ENCODE measurements at places on chromosomes 11 and 22.

- DNase-seq, result no peak
Observed at GRCh38 chr11:72236083-72236697, 7.8 kb downstream of the PHOX2A start.

DNA sequence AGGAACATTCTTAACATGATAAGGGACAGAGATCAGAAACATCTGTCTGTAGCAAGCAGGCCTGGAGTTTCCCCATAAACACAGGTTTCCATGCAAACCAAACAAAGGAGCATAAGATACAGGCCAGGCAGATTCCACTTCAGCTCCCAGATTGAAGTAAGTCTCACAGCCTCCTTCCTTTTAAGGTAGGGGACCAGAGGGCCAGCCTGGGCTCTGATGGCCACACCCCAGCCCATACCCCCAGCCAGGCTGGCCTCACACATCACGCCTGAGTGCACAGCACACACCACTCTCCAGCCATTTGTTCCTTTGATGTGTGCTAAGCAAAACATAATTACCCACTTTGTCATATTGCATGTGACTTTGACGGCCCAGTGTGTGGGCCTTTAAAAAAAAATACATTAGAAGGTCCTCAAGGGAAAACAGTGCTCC lies 518.7 kb downstream of the NTM start:
- DNase-seq, result no peak

DNA sequence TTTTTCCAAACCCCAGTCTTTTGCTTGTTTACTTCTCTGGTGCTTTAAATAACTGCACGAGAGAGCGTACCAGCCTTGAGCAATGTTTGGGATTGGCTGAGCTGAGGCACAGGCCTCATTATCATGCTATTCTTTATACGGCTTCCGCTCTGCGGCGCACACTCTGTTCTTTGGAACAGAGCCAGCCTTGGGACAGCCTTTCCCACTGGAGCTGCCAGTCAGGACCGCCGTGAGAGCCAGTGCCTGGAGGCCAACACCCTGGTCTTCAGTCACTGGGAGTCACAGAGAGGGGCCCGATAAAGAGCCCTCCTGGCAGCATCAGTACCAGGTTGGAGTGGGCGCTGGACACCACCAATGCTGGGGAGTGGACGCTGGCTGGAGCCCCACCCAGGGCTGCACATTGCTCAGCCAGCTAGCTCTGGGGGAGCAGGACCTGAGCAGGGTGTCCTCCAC lies 125.6 kb downstream of the BCR start:
- no peak for DNase-seq

- DNase-seq, result no peak
Observed at GRCh38 chr11:125990244-125990643, 44.4 kb downstream of the VSIG10L2 start.

GRCh38 chr11:27945348-27945747 lies 162.6 kb downstream of the KIF18A start:
- no peak for DNase-seq

GRCh38 chr11:131629925-131630540 lies 259.6 kb downstream of the NTM start:
- DNase-seq, result no peak

- no peak for DNase-seq
Observed at GRCh38 chr22:17641269-17641668, 2.7 kb downstream of the BCL2L13 start.

- DNase-seq, result no peak
Observed at GRCh38 chr11:34790620-34791019, 125.6 kb downstream of the APIP start.

DNA sequence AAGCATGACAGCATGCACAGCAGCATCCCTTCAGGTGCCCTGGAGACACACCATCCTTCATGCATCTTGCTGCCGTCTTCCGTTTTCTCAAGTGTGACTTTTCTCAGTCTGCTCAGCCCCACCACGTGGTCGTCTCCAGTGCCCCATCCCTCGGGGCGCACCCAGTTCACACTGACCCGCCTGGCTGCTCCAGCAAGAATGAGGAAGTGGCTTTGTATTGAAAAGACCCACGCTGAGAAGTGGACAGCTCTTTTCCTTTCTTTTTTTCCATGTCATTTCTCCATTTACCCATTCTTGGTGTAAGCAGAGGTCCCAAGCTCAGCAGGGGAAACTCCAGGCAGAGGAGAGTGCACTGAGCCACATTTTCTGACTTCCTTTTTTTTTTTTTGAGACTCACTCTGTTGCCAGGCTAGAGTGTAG lies 14.5 kb downstream of the SERPINH1 start:
- no peak for DNase-seq

GRCh38 chr11:104033561-104033960 lies 2.9 kb upstream of the DDI1 start:
- no peak for DNase-seq

GRCh38 chr22:21569459-21570170 lies 2.1 kb downstream of the UBE2L3 start:
- DNase-seq, result no peak

DNA sequence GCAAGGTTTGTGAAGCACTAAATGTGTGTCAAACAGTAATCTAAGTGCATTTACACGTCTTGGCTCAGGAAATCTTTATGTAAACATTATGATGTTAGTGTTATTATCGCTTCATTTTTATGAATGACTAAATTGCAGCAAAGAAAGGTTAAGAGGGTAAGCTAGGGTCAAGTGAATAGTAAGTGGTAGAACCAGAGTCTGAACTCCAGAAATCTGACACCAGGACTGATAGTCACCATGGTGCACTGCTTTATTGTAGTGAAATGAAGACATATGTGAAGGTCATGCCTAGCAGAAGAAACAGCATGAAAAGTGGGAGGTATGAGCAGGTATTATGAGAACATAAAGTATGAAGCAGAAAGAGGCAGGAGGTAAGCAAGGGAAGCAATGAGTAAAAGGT lies 368.7 kb upstream of the TENM4 start:
- DNase-seq, result no peak

- DNase-seq, result no peak
Observed at GRCh38 chr11:28922386-28922981, 814.3 kb downstream of the METTL15 start.

DNA sequence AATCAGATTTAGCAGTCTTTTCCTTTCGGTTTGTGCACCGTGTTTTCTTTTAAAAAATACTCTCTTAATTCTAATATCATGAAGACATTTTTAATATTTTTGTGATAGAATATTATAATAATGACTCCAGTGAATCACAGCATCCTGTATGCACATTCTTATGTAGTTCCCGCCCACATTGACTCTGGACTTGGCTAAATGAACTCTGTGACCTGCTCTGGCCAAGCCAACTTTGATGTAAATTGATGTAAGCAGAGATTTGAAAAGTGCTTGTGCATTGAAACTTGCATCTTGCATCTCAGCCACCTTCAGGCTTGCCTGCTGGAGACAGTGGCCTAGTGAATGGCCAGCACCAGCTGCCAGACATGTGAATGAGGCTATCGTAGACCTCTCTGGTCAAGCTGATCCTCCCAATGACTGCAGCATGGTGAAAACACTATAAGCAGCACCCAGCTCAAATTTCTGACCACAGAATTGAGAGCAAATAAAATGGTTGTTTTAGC lies 29.2 kb upstream of the PGM2L1 start:
- no peak for DNase-seq

DNA sequence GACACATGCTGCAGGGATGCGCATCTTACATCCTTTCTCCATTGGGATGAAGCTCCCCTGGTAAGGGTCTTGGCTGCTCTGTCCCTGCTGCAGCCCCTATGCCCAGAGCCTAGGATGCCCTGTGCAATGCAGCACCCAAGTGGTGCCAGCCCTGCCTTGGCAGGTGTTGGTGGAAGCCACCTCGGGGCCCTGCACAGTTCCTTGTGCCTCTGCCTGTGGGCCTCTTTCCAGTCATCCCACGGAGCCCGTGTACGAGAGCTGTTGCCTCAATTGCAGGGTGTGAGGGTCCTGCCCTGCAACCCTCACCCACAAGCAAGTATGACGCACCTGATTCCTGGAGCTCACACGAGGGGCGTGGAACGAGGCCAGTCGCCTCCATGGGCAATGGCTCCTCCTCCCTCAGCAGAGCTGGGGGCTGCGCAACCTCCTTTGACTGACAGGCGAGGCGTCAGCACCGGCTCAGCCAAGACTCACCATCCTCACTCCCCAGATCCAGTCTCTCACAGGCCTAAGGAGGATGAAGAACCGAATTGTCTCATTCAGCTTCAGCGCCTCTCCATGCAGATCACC lies 719.6 kb downstream of the BRD1 start:
- DNase-seq, result no peak

- no peak for DNase-seq
Observed at GRCh38 chr11:77523712-77524111, 49.8 kb upstream of the PAK1 start.

DNA sequence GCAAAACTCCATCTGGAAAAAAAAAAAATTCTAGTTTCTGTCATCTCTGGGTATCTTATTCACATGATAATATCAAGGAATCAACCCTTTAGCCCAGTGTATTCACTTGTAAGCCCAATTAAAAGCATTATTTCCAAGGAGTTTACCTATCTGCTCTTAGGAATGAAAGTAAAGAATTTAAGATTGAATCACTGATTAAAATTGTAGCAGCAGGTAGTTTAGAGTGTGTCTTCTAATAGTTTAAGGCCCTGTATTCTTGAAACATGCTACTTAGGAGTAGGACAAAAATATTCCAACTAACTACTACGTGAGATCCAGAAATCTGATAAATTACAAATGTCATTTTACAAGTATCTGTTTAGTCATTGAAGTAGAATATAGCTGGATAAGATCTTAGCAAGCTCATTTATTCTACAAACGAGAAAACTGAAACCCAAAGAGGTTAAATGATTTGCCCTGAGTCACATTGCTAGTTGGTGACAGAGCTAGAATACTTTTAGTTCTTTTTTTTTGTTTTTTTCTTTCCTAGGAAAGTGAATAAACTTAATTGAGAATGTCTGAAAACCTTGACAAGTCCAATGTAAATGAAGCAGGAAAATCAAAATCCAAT lies 4.0 kb downstream of the TCP11L1 start:
- no peak for DNase-seq

GRCh38 chr22:29772170-29772641 lies 5.0 kb downstream of the UQCR10 start:
- no peak for DNase-seq

DNA sequence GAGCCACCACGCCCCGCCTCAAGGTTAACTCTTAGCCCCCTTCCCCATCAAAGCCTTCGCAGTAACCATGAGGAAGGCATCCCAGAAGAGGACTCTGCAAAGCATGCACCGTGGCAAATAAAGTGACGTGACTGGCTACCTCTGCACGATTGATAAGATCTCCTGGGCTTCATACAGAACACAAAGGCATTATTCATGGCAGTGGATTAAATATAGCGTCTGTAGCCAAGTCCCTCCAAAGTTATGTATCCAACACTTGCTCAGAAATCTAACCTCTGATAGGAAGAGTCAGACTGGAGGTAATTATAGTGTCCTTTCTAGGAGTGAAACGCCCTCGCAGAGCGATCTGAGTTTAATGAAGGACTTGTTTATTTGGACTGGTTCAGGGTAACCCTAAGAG lies 22.4 kb downstream of the CPT1A start:
- DNase-seq, result no peak

DNA sequence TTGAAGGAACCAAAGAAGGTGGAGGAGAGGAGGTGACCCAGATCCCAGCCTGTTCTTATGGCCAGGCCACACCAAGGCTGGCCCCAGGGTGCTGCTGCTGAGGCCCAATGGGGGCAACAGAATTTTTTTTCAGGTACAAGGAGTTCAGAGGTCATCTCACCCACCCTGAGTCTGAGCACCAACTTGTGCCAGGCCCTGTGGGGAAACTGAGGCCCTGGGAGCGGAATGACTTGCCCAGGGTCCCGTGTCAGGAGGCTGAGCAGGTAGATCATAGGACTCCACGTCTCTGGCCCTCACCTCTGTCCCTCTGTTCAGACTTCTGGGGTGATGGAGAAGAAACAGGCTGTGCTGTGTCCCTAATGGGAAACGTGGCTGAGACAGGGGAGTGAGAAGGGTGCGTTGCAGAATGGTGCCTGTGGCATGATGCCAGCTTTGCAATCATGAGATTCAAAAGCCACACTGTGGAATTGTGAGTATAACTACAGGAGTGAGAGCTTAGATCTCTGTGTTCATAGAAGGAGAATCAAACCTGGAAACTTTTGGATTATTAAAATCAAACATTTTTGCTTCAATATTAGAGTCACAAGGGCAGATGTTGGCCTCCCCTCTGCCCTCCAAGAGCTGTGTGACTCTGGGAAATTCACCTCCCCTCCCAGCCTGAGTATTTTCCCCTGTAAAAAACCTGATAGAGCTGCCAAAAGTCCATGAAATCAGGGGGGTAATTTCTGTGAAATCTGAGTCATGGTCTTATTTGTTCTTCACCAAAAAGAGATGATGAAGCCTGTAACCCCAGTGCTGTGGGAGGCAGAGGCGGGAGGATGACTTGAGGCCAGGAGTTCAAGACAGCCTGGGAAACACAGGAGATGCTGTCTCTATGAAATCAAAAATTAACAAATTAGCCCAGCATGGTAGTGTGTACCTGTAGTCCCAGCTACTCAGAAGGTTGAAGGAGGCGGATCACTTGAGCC lies 874 bp downstream of the APOL1 start:
- no peak for DNase-seq

DNA sequence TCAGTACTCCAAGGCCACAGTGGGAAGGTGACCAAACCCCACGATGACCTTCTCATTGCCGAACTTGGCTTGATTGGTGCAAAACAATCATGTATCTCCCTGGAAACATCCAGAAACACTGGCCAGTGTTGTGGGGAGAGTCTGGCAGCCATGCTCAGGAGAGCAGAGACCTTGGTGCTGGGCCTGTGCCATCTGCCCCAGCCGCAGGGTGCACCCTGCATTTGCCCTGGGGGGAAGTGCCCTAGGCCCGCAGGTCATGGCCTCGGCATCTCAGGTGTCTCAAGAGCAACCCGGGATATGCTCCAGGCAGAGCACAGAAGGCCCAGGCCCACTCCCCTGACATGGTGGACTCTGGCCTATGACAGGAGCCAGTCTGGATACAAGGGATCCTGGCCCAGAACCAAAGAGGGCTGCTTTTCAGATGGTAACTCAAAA lies 23.7 kb downstream of the ARVCF start:
- no peak for DNase-seq

GRCh38 chr11:12005476-12005875 lies 3.0 kb downstream of the DKK3 start:
- no peak for DNase-seq

GRCh38 chr22:20196094-20196842 lies 45.4 kb upstream of the CCDC188 start:
- no peak for DNase-seq

DNA sequence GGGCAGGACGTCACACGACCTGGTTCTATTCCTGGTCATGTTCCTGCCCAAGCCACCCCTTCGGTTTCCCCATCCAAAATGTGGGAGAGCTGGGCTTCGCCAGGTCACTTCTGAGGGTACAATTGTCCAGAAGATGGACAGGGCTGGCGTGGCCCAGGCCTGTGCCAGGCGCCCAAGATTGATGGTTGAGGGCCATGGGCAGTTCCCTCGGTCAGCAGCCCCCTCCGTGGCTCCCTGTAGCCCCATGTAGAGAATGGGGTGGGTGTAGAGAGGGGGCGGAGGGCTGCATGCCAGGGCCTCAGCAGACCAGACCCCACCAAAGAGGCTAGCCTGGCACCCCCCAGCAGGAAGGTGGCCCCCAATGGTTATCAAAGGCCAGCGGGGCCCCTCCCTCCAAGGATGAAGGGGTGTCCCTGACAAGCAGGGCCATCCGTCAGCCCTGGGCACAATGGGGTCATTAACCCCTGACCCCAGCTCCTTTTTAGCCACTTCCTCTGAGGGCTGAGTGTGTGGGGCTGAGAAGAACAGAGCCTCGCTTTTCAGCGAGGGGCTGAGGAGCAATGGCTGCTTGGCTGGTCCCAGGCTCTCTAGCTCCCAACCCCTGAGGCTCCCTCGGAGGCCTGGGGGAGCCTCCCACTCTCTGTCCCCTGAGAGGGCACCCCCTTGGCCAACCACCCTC lies 11.0 kb upstream of the PICK1 start:
- DNase-seq, result no peak

- DNase-seq, result no peak
Observed at GRCh38 chr11:134027671-134028070, 41.2 kb upstream of the JAM3 start.
